ENCODE measurements at places on chromosomes 11 and 22. TPM values are rescaled to one million over a fixed set of nuclear protein-coding genes. Genes with fewer than 3 reads are reported as not detected.

E2F8 gene
- 0.17 TPM for total RNA-seq

TTC36 gene
- total RNA-seq = 1.5 TPM

CARD16 gene
- 3.4 TPM for total RNA-seq

OR2AG2 gene
- total RNA-seq = not detected

TEAD1 gene
- 147 TPM for total RNA-seq

IL18 gene
- 6.8 TPM for total RNA-seq

LMO2 gene
- 20.2 TPM for total RNA-seq

B3GAT1 gene
- total RNA-seq = 0.13 TPM

CARD18 gene
- total RNA-seq = not detected

FJX1 gene
- 6.6 TPM for total RNA-seq

CD248 gene
- total RNA-seq = 37.8 TPM

HDHD5 gene
- 29.9 TPM for total RNA-seq

ARHGAP20 gene
- 9.4 TPM for total RNA-seq

DUSP8 gene
- 2.5 TPM for total RNA-seq

IGLL1 gene
- total RNA-seq = not detected
